ENCODE measurements at places on chromosomes 5 and 9.

DNA sequence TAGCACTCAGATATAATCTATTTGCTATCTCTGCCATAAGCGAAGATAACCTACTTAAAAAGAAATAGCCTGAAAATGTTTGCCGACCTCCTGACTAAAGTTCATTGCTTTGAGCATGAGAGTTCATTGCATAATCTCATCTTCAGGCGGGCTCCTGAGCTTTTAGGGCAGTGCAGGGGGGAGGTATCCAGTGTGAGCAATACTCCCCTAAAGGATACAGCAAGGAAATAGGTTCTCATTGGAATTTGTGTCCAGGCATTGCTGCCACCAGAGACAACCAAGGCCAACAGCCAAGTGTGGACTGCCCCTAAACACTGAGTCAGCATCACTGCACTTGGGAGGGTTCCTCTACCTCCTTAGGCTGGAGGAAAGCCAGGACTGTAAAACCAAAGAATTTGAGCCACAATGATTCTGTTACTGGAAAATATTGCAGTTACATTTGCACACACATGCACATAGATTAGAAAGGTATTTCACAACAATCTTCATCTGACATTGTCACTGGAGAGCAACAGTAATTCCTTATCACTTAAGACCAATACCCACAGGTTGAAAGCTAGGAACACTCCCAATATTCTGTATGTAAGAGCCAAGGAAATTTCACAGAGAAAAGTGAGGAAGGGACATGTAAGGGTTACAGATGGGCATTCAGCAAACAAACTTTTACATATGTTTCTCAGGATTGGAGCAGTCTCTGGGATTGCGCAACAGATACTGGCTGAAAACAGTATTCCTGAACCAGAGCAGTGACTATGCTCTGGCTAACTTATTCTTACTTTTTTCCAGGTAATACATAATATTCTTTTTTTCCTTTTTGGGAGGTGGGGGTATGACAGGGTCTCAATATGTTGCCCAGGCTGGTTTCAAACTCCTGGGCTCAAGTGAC, 98.6 kb upstream of the TLE1 start:
- DNase-seq: no peak

GRCh38 chr9:1416261-1416660, 366.1 kb downstream of the DMRT2 start:
- DNase-seq: no peak

DNA sequence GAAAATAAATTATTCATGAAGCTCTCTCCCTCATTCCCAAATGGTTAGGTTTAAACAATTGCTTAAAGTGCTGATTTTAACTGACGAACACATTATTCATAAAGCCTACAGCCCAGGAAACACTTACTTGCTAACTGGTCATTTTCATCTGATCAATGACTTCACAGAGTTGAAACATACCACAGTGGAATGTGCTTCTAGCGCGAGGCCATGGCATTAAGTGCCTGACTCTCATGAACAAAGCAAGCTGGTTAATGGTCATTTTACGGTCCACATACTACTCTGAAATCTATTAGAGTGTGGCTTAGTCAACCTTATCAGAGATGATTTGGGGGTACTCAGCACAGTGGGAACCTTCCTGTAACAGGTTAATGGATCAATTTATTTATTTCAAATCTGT, 114.6 kb downstream of the MED27 start:
- no peak for DNase-seq

DNA sequence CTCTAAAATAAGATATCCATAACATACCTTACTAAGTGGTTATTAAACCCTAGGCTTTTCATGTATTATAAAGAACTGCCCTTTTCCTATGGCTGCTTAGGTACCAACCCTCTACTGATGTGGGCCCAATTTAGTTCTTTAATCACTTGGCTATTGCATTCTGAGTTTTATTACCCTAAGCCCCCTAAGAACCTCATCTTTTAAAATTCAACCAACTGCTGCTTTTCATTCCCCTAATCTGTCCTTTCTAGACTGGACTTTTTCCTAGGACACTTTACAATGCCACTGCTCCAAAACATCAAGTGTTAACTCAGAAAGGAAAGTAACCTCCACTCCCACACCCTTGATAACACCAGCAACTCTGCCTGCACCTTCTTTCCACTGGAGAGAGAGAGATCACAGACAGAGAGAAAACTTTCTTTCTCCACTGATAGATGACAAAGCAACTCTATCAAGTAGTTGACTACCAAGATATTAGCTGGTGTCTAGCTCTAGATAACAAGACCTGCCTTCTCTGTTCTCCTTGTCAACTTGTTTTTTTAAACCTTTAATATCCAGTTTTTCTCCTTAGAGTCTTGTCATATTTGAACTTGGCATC, 27.3 kb downstream of the ELL2 start:
- DNase-seq: no peak

GRCh38 chr5:156815988-156816599, 34.0 kb upstream of the PPP1R2B start:
- DNase-seq: no peak

- DNase-seq: no peak
Observed at GRCh38 chr5:64585646-64586045, 79.8 kb downstream of the RGS7BP start.

DNA sequence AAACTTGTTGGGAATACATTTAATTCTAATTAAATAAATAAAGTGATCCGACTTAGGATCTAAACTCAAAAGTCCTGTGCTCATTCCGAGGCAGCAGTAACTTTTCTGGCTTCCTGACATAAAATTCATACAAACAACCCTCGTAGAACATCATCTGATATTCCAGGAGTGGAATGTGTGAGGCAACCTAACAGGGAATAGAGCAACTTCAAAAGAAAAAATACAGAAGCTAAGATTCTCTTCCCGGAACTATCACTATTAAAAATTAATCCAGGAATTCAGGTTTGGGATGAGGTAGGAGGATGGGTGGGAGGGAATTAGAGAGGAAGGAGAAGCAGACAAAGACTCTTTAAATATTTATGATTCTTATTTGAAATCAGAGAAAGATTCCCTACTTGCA, 32.9 kb upstream of the TRIO start:
- no peak for DNase-seq

- no peak for DNase-seq
Observed at GRCh38 chr9:38294220-38294960, 98.1 kb upstream of the ALDH1B1 start.

- DNase-seq: no peak
Observed at GRCh38 chr5:125813221-125813974, 609.8 kb upstream of the GRAMD2B start.

DNA sequence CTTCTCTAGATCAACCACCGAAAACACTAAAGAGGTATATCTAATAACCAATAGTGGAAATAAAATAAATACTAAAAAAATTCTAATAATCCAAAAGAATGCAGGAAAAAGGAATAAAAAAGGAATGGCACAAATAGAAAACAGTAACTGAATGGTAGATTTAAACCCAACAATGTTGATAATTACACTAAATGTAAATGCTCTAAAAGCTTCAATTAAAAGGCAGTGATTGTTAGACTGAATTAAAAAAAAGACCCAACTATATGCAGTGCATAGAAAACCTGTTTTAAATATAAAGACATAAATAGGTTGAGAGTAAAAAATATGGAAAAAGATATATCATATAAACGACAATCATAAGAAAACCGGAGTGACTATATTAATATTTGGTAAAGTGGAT, 9.2 kb upstream of the ZBTB5 start:
- no peak for DNase-seq

GRCh38 chr5:9233712-9234111, 312.2 kb downstream of the SEMA5A start:
- DNase-seq: no peak

- DNase-seq: no peak
Observed at GRCh38 chr5:180178531-180179441, 30.2 kb downstream of the RASGEF1C start.

GRCh38 chr5:80619086-80619485, 35.4 kb upstream of the MSH3 start:
- DNase-seq: no peak

DNA sequence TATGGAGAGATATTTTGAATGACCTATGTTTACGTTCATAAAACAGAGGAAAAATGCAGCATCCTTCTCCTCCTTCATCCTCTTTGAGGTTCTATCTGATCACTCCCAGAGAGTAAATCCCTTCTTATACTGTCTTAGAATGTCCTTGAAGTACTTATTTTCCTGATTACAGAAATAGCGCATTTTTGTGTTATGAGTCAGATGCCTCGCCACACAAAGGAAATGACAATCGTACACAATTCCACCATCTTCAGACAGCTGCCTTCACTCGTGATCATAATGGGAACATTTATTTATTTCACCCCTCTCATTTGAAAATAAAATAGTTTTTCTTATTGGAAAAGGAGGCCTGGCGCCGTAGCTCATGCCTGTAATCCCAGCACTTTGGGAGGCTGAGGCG, 2.4 kb upstream of the GLT6D1 start:
- DNase-seq: no peak

DNA sequence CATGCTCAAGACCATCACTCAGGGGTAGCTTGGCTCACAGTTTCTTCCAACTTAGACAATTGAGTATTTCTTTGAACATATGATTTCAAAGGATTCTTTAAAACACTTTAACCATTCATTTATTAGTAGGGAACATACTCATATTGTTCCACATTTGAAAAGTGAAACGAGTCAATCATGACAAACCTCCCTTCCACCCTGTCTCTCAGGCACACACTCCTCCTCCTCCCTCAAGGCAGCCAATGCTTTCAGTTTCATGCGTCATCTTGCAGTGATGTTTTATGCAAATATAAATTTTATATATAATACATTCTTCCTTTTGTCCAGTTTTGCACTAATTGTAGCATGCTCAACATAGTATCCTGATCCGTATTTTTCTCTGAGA, 126.0 kb upstream of the BOD1 start:
- DNase-seq: peak; percentile 83

DNA sequence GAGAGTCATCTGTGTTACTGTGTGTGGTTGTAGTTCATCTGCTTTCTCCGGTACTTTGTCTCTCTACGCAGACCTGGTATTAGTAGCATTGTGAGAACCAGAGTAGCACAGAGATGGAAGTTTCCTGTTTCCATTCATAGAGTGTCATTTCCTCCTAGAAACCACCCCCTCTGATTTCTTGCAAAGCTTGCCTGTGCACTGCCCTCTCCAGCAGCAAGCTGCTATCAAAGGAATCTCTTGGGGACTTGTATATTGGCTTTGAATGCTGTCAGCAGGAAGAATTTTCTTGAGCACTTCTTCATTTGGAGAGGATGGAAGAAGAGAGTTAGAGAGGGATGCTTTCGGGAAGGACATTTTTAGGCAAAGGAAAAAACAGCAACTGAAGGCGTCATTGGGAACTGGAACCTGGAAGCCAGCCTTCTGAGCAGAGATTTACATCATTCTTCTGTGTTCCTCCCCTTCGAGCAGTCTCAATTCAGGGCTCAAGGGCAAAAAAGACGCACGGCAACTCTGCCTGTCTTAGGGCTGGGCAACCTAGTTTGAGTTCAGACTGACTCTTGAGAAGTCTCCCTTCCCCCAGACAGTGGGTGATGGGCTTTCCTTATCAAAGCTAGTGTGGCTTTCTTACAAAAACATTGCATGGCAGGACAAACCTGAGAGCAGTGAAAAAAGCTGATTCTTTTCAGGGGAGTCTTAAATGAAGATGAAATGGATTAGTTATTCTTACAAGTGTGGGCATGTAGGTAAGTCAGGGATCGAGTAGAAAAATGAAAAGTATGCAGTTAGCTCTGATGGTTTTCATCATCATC, 226.3 kb downstream of the AOPEP start:
- peak; percentile 21 for DNase-seq

Data from GM12864 (cell line).